ENCODE measurements at places on chromosomes 1 and 21. TPM values are rescaled to one million over a fixed set of nuclear protein-coding genes. Genes with fewer than 3 reads are reported as not detected.

CROCC gene
- 7.6 TPM for total RNA-seq

CALML6 gene
- total RNA-seq, result 0.49 TPM

GATAD2B gene
- total RNA-seq, result 10.9 TPM

CIART gene
- 0.97 TPM for total RNA-seq

HPDL gene
- 4.4 TPM for total RNA-seq

LIN28A gene
- not detected for total RNA-seq

F13B gene
- not detected for total RNA-seq
